ENCODE measurements at places on chromosomes 2 and 18.

DNA sequence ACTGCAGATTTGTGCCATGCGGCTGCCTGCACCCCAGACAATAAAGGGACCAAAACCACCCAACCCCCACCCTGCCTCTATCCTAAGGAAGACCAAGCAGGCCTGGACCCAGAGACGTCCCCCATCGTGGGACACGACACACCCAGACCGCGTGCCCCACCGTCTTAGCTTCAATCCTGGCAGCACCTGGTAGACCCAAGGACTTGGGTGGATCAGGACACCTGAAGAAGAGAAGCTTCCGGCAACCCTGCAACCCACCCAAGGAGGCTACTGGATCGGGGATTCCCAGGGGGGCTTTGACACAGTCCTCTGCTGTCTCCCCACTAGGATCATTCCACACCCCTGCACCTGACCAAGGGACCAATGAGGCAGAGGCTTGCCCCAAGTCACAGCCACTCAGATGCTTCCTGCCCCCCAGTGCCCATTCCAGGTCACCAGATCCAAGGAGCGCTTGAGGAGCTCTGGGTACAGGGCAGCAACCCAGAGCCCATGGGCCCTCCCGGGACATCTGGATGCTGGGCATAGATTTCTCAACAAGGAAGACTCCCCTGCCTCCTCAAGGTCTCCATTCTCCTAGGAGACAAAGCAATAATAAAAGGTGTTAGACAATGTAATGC, 3.6 kb downstream of the ALPI start:
- no peak for DNase-seq

GRCh38 chr2:241255542-241256167, 59.8 kb downstream of the HDLBP start:
- no peak for DNase-seq

- no peak for DNase-seq
Measured at GRCh38 chr2:10120877-10121574, 1.5 kb upstream of the RRM2 start.

DNA sequence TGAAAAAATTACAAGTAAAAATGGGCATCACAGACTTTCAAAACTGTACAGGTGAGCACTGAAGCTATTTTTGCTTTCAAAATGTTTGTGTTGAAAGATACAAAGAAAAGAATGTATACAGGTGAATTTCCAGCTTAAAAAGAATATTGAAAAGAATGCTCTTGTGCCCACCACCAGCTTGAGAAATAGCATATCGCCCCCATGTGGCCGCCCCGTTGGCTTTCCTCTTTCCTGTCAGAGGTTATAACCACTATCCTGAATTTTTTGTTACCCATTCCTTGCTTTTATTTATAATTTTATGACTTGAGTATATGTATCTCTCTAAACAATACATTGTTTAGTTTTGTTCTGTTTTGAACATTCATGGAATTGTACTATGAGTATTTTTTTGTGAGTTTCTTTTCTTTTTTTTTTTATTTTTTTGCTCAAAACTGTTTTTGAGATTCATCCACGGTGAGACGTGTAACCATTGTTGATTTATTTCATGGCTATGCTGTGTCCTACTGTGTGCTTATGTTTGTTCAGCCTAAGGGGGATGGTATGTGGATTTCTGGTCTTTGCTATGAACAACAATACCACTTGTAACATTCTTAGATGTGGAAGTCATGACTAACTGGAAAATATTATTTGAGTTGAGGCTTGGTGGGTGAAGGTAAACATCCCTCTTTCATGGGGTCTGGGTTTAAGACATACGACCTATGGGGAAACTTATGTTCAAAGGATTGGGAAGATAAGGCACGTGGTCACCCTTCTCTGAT, 11.6 kb downstream of the TRPM8 start:
- peak; percentile 3 for DNase-seq

Measured in retinal pigment epithelial cell (primary cell).